ENCODE measurements at places on chromosomes 7 and 10.

DNA sequence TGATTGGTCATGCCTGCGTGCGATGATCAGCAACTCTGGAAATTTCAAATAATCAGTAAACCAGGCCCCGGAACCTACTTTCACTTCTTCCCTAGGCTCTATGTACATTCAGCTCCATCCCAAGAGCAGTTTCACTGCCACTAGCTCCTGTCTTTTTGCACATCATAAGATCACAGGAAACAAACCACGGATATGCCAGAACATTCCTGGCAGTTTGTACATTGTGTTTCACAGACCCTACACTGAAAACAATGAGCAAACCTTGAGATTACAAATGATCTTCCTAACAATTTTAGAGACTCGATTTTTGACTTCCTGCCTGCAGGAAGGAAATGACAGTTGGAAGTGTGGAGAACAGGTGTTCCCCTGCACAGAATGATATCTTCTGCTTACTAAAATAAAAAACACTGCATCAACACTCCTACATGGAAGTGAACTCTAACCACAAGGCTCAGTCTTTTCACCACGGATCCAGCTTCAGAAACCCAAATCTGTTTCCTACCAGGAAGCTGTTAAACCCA is 7.6 kb upstream of the TMEM236 start:
- no peaks in the 10 kb centered on the region for H3K4me1 ChIP-seq
- no peak overlapping the region for H3K27ac ChIP-seq
- H3K27me3 ChIP-seq, result peaks cover 6% of the 10 kb centered on the region
- DNase-seq, result no peak
- H3K36me3 ChIP-seq, result no peaks in the 10 kb centered on the region
- H3K4me3 ChIP-seq, result no peak overlapping the region

DNA sequence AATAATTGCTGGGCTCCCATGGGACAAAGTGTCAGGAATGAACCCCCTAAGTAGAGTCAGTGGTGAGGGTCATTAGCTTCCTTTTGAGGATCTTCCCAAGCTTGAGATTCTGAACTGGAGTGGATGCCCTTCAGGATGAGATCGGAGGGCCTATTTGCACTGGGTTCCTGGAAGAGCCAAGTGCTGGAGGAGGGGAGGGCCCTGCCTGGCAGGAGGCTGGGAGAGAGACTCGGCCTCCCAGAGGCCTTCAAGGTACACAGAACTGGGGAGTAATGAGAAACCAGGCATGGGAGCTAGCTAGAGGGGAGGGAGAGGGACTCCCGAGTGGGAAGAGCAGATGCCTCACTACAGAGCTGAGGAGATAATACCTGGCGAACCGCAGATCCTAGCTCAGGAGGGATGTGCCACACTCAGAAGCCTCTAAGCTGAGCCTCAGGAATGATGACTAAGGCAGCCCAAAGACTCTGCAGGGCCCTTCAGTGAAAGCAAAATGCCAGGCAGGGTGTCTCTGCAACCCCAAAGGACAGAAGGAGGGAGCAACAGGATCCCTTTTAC is 9.4 kb downstream of the PDAP1 start:
- H3K36me3 ChIP-seq, result peaks cover 6% of the 10 kb centered on the region
- DNase-seq, result no peak
- no peak overlapping the region for H3K4me3 ChIP-seq
- H3K4me1 ChIP-seq, result peaks cover 2% of the 10 kb centered on the region

DNA sequence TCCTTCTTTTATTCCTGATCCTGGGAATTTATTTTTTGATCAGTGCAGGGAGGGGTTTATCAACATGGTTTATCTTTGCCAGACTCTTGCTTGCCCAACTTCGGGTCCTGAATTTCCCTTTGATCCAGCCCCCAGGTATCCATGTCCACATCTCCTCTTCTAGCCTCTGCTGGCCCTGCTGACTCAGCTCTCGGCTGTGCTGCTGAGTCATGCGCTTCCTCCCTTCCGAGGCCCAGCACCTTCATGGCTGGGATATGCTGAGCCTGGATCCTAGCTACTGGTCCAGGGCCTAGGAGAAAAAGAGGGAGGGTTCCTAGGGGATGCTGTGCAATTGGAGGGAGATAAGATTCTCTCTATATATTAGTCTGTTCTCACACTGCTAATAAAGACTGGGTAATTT is 380.7 kb upstream of the SHH start:
- no peak for DNase-seq
- no peak overlapping the region for H3K4me3 ChIP-seq
- peaks cover 1% of the 10 kb centered on the region for H3K27me3 ChIP-seq
- H3K27ac ChIP-seq, result no peak overlapping the region
- H3K4me1 ChIP-seq, result no peaks in the 10 kb centered on the region

- H3K36me3 ChIP-seq, result no peaks in the 10 kb centered on the region
- no peak overlapping the region for H3K4me3 ChIP-seq
- peaks cover 2% of the 10 kb centered on the region for H3K27me3 ChIP-seq
- H3K4me1 ChIP-seq, result peaks cover 41% of the 10 kb centered on the region
Observed at GRCh38 chr10:128310971-128311658, 184.9 kb upstream of the MKI67 start.

DNA sequence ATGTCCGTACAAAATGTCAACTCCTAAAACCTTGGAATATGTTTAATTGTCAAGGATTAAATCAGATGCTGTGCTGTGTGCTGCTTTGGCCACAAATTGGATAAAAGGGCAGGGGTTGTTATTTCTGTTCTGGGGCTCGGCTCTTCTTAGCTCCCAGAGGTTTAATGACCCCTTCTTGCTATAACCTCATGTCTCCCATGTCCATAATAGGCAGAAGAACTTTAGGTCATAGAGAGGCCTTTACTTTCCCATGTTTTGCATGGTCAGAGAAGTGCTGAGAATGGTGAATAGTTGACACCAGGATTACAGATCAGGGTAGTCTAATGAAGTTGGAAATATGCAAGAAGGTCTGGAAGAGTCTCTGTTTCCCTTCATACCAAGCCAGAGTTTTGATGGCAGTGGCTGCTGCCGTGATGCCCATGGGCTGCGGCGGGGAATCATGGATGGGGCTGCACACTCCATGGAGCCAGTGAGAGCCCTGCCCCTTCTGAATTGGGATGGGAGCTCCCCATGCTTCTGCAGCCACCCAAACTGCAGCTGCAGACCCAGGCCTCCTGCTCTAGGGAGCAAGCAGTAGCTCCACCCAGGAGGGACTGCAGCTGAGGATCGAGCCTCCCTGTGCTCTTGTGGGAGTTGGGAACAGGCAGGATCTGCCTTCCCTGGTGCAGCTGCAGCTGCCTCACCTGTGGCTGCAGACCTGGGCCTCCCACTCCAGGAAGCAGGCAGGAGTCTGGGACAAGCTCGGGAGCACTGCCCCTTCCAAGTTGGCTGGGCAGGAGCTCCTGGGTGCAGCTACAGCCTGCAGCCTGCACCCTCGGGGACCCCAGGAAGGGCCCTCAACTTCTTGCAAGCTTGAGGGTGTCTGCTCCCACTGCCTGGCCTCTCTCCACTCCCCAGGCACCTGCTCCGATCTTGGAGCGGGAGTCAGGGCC is 23.1 kb upstream of the STEAP4 start:
- no peak for DNase-seq
- peaks cover 3% of the 10 kb centered on the region for H3K27me3 ChIP-seq
- H3K4me1 ChIP-seq, result no peaks in the 10 kb centered on the region
- H3K27ac ChIP-seq, result no peak overlapping the region
- H3K36me3 ChIP-seq, result no peaks in the 10 kb centered on the region

DNA sequence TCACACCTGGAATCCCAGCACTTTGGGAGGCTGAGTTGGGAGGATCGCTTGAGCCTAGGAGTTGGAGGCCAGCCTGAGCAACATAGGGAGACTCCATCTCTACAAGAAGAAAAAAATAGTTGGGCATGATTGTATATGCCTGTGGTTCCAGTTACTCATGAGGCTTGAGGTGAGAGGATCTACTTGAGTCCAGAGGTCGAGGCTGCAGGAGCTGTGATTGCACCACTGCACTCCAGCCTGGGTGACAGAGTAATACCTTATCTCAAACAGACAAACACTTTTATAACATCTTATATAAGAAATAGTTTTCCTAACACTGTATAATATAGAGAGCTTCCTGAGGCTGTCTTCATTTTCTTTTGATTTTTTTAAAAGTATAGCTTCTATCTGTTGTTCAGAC is 448.4 kb upstream of the COBL start:
- H3K4me3 ChIP-seq, result no peak overlapping the region
- H3K36me3 ChIP-seq, result no peaks in the 10 kb centered on the region
- peaks cover 17% of the 10 kb centered on the region for H3K4me1 ChIP-seq
- no peaks in the 10 kb centered on the region for H3K27me3 ChIP-seq
- no peak overlapping the region for H3K27ac ChIP-seq
- no peak for DNase-seq

DNA sequence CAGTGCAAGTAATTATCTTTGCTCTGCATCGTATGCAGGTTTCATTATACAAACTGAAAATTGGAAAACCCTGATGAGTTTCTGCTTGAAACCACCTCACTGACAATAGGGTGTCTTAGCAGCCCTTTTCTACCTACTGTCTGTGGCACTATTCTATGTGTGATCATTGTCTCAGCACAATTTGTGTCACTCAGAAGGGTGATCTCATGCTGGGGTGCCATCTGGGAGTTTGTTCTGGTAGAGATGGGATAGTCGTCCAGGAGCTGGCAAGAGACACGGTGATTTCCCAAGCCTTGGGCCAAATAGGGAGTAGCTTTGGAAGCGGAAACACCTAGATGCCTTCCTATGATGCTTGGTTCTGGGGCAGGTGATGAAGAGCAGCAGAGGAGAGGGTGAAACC is 186.3 kb downstream of the FRMD4A start:
- H3K27ac ChIP-seq, result no peak overlapping the region
- no peak for DNase-seq
- peaks cover 9% of the 10 kb centered on the region for H3K27me3 ChIP-seq
- H3K4me1 ChIP-seq, result peaks cover 3% of the 10 kb centered on the region
- no peak overlapping the region for H3K4me3 ChIP-seq
- peaks cover 8% of the 10 kb centered on the region for H3K36me3 ChIP-seq

DNA sequence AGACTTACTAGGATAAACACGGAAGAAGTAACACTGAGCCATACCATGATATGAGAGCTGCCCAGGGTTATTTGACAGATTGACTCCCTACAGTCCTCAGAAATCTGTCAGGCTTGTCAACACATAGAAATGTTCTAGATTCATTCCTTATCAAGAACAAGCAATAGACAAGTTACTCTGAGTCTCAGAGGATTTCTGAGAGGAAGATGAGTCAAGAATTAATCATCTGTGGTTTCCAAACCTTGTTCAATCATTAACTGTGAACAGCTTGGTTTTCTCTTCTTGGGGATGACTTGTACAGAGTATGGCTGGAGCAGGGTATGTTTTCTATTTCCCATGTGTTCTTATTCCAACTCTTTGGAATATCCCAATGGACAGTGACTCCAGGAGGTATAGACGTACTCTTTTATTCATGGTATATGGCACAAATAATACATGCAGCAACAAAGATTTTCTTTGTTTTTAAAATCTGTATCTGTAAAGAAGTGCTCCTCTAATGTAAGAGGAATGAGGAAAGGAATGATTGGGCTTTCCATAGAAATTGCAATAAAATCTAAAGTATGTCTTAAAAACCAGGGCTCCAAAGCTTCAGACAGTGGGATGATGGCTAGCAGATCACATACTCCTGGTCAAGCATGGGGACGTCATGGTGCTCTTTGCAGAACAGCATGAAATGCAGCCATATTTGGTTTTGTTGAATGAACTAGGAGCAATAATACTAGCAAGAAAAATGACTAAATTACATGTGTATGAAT is 11.9 kb upstream of the SFR1 start:
- no peaks in the 10 kb centered on the region for H3K36me3 ChIP-seq
- H3K27ac ChIP-seq, result no peak overlapping the region
- no peaks in the 10 kb centered on the region for H3K4me1 ChIP-seq
- H3K27me3 ChIP-seq, result no peaks in the 10 kb centered on the region
- H3K4me3 ChIP-seq, result no peak overlapping the region

- no peak overlapping the region for H3K4me3 ChIP-seq
- H3K27me3 ChIP-seq, result peaks cover 3% of the 10 kb centered on the region
- H3K36me3 ChIP-seq, result no peaks in the 10 kb centered on the region
Observed at GRCh38 chr7:13850185-13850752, 139.2 kb downstream of the ETV1 start.

DNA sequence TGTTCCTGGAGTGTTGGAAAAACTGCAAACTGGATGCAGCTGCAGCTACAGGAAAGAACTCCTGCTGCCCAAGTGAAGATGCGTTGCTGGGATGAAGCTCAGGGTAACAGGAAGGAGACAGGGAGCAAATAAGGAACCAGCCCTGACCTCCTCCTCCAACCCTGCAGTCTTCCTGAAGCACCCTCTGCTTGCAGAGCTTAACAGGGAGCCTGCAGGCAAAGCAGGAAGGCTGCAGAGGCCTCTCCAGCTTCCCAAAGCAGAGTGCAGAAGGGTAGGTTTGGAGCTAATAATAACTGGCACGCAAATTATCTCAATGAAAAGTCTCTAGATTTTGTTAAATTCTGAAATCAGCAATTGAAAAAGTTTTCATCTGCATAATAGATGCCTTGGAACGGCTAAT is 92.5 kb downstream of the SORCS1 start:
- no peaks in the 10 kb centered on the region for H3K36me3 ChIP-seq
- H3K4me1 ChIP-seq, result no peaks in the 10 kb centered on the region
- H3K4me3 ChIP-seq, result no peak overlapping the region
- DNase-seq, result no peak
- H3K27ac ChIP-seq, result no peak overlapping the region

- no peak overlapping the region for H3K4me3 ChIP-seq
- DNase-seq, result no peak
- H3K27me3 ChIP-seq, result peaks cover 1% of the 10 kb centered on the region
- H3K36me3 ChIP-seq, result peaks cover 15% of the 10 kb centered on the region
- no peak overlapping the region for H3K27ac ChIP-seq
Observed at GRCh38 chr7:156652886-156653568, 12.5 kb downstream of the RNF32 start.

- no peaks in the 10 kb centered on the region for H3K27me3 ChIP-seq
- no peaks in the 10 kb centered on the region for H3K36me3 ChIP-seq
- H3K4me1 ChIP-seq, result peaks cover 2% of the 10 kb centered on the region
- H3K27ac ChIP-seq, result no peak overlapping the region
- no peak for DNase-seq
Observed at GRCh38 chr7:29422829-29423228, 140.8 kb upstream of the PRR15 start.

GRCh38 chr7:17009007-17009719 is 127.4 kb upstream of the AGR3 start:
- no peaks in the 10 kb centered on the region for H3K36me3 ChIP-seq
- no peak overlapping the region for H3K27ac ChIP-seq
- no peak overlapping the region for H3K4me3 ChIP-seq

DNA sequence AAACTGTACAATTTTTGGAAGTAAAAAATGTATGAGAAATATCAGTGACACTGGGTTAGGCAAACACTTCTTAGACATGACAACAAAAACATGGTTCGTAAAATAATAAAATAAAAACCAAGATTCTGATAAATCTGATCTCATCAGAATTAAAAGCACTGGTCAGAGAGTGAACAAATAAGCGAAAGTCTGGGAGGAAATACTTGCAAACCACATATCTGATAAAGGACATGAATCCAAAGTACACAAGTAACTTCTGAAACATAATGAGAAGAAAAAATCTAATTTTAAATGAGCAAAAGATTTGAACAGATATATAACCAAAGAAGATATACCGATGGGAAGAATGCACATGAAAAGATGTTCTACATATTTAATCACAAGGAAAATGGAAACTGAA is 91.5 kb downstream of the RTKN2 start:
- peaks cover 6% of the 10 kb centered on the region for H3K36me3 ChIP-seq
- no peak overlapping the region for H3K4me3 ChIP-seq
- H3K27ac ChIP-seq, result no peak overlapping the region
- no peaks in the 10 kb centered on the region for H3K4me1 ChIP-seq
- no peak for DNase-seq
- peaks cover 4% of the 10 kb centered on the region for H3K27me3 ChIP-seq

All from glutamatergic neuron (in vitro differentiated cells).